Bronchial epithelial cell (primary cell): ENCODE measurements at places on chromosomes 7 and 10.

GRCh38 chr10:11017000-11017569, 587 bp upstream of the CELF2 start:
- DNase-seq: peak; percentile 18

DNA sequence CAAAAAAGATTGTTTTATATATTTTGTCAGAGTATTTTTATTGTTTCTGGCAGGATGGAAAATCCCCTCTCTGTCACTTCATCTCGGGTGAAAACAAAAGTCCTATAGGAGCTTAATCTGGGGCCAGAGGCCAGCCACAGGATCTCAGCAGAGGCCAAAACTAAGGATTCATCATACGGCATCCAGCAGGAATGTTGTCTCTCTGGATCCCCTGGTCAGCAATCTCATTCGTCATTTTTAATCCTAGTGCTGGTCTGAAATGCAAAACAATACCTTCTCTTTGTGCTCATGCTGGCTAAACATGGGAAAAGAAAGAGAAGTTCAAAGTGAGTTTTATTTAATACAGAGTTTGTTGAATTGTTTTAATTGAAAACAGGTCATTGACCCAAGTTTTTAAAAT, 482.5 kb upstream of the AUTS2 start:
- DNase-seq: peak; percentile 36

DNA sequence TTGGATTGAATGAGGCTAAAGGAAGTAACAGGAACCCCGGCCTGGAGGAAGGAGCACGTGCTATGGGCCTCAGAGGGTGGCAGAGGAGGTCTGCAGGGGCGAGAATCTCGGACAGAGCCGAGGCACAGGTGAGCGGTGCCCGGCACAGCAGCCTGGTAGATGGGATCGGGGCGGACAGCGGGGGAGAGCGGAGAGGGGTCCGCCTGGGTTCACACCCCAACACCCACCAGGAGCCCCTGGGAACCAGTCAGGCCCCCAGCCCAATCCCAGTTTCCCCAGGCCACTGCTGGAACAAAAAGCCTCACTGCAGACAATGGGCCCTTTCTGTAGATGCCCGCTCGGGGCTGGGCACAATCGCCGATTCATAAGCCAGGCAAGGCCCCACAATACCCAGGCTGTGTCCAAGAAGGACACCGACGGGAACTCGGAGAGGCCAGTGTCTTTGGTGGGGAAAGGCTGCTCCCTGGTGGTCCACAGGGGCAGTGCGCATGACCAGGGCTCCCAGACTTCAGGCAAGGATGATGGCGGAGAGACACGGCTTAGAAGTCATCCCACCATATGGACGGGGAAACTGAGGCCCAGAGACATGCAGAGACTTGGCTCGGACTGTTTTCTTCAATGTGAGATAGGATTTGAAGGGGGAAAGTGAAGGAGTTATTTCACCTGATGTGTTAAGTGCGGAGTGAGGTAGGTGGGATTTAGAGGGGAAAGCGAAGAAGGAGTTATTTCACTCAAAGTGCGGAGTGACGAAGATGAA, 106.9 kb upstream of the GPR26 start:
- DNase-seq: peak; percentile 36

DNA sequence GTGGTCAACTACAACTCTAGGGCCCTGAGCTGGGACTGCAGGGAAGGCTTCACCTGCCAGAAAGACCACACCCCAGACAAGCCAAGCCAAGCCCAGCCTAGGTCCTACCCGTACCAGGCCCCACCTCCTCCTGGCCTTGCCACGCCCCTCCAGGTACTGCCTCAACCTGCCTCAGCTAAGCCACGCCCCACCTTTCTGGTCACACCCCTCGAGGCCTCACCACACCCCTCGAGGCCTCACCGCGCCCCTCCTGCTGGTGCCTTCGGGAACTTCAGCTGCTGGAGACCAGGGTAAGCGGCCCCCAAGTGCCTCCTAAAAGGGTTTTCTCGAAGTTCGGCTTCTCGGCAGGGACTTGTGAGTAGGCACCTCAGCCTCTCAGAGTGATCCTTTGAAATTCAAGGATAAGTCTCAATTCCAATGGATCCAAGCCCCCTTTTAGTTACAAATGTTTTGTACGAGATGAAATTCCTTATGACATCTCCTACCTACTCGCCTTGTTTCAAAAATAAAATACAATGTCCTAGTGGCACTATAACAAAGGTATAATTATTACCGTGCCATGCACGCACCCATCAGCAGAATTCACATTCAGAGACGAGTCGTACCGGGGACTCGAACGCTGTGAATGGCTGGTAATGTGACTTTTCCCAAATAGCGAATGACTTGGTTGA, 171.2 kb downstream of the ARHGAP21 start:
- DNase-seq: peak; percentile 87

- no peak for DNase-seq
Measured at GRCh38 chr7:103990991-103991390, 1.5 kb upstream of the RELN start.

DNA sequence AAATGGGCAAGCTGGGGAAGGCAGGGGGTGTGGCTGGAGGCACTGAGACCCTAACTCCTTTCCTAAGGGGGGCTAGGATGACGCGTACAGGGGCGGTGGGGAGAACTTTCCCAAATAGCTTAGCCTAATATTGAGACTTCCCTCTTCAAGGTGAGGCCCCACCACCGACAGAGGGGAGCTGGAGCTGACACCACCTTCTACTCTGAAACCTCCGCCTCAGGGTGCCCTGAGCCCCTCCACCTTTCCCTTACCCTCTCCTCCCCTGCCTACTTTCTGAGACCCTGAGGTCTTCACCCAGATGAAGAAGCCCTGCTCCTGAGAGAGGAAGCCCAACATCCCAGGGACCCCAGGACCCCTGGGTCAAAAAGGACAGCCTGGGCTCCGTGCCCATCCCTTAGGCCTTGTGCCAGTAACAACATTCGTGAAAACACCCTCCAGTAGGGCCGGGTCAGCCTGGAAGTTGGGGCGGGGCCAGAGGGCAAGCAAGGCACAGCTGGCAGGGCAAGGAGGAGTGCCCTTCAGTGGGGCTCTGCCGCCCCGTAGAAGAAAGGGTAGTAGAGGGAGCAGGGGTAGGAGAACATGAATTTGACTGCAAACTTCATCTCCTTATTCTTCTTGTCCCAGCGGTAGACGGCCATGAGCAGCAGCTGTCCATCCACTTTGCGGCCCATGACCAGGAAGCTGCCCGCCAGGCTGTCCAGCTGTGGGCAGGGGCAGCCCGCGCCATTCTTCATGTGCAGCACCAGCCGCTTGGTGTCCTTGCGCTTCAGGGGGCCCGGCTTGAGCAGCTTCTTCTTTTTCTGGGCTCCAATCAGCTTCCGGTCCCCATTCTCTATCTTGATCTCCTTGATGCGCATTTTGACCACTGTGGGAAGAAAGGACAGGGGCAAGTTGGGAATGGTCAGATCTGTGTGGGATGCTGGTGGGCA, 4.5 kb downstream of the SFRP5 start:
- DNase-seq: no peak

- DNase-seq: no peak
Measured at GRCh38 chr7:77360104-77360503, 56.0 kb downstream of the GSAP start.

DNA sequence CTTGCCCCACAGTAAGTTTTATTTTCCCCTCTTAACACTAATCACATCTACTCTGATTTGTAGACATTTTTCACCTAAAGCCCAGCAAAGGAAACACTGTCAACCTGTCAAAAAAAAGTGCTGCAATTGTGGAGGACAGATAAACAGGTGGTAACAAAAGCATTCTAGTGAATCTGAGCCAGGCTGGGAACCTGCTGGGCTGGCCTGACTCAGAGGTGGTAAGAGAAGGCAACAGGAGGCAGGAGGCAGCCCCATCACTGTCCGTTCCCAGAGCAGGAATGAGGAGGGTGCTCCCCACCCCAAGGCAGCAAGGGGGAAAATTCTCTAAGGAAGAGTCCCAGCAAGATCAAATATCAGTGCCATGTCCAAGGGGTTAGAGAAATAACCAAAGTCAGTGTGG, 19.5 kb upstream of the HERPUD2 start:
- DNase-seq: no peak

DNA sequence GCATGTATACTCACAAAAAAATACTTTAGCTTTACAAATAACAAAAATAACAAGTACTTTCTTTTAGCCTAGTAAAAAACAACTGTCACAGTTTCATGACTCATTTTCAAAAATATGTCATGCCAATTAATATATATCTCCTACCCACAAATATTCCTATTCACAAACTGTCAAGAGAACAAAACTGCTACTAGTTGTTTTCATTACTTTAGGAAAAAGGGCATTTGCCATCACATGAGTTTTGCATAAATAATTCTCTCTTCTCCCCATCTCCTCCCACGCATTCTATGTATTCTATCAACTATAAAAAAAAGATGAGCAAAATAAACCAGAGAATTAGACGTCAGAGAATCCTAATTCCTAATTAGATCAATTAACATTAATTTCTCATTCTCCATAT, 87.6 kb downstream of the PIP4K2A start:
- DNase-seq: no peak

GRCh38 chr10:89092981-89093380, 102.4 kb downstream of the FAS start:
- DNase-seq: no peak

- no peak for DNase-seq
Measured at GRCh38 chr7:141209454-141209853, 135.6 kb downstream of the TMEM178B start.
